Activated CD4-positive, alpha-beta T cell treated with anti-CD3 and anti-CD28 coated beads, Interleukin-2, Interleukin-6, amounts not matched to agents 100 ng/mL and 50 ng/mL, durations not matched to agents 16 hours and 8 hours (primary cell): ENCODE measurements at places on chromosomes 7 and 10.

DNA sequence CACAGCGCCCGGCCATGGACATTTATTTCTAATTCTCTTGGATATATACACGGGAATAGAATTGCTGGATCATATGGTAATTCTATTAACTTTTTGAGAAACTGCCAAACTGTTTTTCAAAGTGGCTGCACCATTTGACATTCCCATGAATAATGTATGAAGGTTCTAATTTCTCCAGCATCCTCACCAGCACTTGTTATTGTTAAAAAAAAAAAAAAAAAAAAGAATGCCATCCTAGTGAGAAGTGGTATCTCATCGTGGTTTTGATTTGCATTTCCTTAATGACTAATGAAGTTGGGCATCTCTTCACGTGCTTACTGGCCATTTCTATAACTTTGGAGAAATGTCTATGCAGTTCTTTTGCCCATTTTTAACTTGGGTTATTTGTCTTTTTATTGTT is 13.5 kb downstream of the CNNM2 start:
- DNase-seq, result no peak

GRCh38 chr10:78972160-78972946 is 96.4 kb upstream of the ZMIZ1 start:
- DNase-seq, result no peak

GRCh38 chr10:30781670-30782121 is 152.1 kb upstream of the LYZL2 start:
- no peak for DNase-seq

- DNase-seq, result peak; percentile 0
Measured at GRCh38 chr7:125599387-125599786, 669.8 kb upstream of the POT1 start.

- peak; percentile 67 for DNase-seq
Measured at GRCh38 chr7:106604303-106604924, 56.5 kb downstream of the CCDC71L start.

- peak; percentile 77 for DNase-seq
Measured at GRCh38 chr10:110610308-110610774, 33.8 kb upstream of the RBM20 start.

GRCh38 chr7:17722798-17723197 is 217.5 kb downstream of the SNX13 start:
- no peak for DNase-seq

DNA sequence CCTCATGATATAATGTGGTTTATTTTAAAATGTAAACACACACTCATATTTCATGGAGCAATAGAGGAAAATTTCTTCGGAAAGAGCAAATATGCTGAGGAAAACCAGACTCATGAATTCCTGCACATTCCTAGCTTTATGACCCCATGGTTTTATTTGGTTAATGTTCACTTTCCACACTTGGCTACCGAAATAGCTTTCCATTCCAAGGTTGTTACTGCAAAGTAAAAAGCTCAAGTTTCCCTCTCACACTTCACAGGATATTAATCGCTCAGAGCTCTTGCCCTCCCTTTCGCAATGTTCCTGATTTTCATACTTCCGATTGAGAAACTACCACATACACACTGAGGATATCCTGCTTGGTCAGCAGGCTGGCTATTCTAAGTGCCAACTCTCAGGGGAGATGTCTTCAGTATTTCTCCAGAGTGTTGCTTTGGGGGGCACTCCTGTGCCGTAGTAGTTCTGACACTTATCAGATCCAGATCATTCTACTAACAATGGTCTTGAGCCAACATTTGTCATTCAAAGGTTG is 77.5 kb upstream of the STEAP1B start:
- DNase-seq, result no peak

DNA sequence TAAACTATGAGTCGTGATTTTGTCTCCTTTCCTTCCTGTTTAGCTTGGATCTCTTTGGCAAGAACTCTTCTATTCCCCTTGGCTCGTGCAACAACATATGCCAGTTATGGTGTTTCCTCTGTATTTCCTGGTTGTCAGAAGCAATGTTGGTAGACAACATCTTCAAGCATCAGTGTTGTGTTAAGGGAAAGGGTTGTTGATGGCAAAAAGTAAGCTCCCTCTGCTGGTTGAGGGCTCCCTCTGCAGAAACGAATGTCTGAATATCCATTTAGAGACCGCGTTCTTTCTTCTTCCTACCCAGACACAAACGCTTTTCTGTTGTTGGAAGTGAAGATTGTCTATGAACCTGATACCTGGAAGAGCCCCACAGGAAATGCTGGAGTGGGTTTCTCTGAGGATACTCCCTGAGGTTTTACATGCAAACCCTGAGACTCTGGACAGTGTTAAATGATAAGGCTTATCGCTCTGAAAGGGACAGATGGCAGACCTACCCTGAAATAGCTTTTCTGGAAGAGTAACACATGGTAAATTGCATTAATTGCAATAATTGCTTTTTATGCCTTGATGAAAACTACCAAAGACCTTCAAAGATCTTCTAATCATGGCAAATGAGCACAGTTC is 23.5 kb upstream of the C1QL3 start:
- peak; percentile 47 for DNase-seq

- no peak for DNase-seq
Measured at GRCh38 chr10:117609095-117609795, 66.7 kb downstream of the EMX2 start.

- no peak for DNase-seq
Measured at GRCh38 chr10:102675666-102676533, 31.6 kb downstream of the TRIM8 start.

DNA sequence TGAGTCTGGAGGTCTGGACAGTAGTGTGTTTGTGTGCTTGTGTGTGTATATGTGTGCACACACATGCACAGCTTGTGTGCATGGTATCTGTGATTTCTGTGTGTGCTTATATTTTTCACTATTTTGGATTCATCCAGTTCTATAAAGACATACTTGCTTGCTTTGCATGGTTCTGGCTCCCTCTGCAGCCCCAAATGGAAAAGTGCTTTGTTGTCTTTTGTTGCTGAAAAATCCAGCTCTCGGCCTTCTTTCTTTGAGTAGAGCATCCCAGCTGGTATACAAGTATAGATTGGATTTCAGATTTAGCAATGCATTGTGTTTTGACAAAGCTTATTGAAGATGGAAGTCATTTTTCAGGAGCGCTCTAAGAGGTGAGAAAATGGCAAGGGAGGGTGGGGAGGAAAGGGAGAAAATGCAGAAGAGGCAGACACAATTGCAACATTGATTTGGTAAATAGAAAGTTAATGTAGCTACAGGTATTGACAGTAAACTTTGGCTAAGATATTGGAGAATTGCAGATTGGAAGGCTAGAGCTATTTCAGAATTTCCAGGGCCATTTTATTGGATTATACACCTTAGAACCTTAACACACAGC is 333.9 kb downstream of the AUTS2 start:
- DNase-seq, result no peak

DNA sequence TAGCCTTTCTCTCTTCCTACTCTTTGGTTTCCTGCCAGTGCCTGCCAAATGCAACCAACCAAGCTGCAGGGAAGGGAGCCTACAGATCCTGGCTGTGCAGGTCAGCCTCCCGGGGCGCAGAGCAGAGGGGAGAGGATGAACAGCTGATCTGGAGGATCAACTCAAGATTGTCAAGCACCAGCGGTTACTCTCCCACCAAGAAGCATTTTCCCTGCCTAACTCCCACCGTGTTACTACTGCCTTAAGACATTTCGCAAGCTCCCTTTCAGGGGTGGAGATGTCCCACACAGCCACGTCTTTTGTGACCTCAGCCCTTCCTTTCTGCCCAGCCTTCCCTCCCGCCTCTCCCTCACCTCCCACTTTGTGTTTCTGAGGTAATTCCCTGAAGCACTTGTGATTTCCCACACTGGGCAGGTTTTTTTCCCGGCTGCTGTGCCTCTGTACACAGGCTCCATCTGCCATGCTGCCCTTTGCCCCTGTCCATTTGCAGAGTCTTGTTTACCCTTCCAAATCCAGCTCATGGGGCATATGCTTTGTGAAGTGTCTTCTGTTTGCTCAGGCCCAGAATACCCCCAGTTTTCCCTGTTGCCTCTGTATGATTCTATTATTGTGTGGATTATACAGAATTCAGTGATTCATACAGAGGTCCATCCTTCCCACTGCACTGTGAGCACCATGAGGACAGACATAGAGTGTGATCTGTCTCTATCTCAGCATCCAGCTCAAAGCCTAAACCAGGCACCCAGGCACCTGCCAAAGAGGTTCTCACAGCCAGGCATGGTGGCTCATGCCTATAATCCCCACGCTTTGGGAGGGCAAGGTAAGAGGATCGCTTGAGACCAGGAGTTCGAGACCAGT is 40.9 kb upstream of the PAPSS2 start:
- DNase-seq, result no peak

GRCh38 chr10:96789571-96790108 is 42.5 kb upstream of the LCOR start:
- DNase-seq, result peak; percentile 63

GRCh38 chr10:123804716-123805115 is 86.9 kb downstream of the CPXM2 start:
- DNase-seq, result no peak

DNA sequence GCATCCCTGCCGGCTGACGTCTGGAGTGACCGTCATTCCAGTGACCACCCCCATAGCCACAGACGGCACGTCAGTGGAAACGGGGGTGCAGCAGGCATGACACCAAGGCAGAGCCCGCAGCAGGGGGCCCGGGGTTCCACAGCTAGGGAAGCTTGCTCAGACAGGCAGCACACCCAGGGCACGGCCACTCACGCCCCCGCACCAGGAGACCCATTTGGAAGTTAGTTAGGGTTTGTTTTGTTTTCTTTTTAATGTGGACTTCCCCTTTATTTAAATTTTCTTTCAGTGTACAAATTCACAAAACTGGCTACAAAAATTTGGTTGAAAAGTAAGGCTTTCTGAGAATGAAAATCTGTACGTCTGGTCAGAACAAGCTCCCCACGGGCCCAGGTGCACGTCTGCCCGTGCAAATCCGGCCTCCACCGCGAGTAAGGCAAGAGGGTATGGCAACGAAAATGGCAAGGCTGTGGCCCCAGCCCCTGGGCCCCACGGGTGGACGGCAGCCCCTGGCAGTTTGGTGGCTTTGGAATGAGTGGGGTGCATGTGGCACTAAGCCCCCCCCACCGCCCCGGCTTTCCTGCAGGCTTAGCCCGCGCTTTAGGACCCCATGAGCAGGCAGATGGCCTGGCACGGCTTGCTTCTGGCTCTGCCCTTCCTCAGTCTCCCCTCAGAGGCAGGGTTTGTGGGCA is 124.2 kb downstream of the FAM53B start:
- no peak for DNase-seq

DNA sequence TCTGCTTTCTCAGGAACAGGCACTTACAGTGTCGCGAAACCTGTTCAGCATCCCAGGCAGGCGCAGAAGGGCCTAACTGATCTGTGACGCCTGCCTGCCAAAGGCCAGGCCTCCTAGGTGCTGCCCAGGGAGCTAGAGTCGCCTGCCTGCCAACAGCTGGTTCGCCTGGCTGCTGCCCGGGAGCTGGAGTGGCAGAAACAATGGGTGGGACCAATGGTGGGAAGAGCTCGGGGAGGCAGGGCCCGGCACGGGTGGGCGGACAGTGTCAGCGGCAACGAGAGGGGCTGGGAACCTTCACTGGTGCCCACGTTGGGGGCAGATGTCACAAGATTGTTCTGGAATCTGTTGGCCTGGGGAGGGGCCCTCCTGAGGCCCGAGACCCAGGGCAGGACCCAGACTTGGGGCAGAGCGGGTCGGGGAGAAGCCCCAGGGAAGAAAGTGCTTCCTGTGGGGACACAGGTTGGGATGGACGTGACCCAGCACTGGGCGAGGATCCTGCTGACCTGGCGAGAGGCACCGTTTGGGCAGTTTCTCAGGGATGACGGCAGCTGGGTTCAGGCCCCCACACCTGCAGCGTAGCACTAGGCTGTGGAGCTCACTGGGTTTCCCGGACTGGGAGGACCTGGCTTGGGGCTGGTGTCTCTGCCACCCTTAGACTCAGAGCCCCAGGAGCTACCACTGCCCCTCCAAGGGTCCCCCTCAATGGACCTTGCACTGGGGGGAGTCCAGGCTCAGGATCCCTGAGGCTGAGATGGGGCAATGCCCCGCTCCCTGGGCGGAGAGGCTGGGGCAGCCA is 181.8 kb downstream of the ELFN1 start:
- DNase-seq, result no peak
